ENCODE measurements at places on chromosomes 3 and 15.

DNA sequence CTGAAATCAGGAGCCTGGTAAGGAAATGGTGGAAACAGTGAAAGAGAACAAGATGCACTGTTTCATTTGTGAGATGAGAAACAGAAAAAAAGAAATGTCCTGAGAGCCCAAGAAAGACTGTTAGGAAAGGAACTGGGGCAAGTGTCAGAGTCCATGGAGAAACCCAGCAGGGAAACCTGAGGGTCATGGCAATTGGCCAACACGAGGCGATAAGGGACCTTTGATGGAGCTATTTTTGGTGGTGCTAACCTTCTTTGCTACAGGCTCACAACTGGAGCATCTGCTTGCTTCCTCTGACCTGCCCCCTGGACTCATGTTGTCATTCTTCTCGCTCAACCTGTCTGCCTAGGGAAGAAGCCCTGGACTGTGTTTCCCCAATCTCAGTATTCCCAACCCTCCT, 4.2 kb upstream of the TMEM41A start:
- no peak for DNase-seq

DNA sequence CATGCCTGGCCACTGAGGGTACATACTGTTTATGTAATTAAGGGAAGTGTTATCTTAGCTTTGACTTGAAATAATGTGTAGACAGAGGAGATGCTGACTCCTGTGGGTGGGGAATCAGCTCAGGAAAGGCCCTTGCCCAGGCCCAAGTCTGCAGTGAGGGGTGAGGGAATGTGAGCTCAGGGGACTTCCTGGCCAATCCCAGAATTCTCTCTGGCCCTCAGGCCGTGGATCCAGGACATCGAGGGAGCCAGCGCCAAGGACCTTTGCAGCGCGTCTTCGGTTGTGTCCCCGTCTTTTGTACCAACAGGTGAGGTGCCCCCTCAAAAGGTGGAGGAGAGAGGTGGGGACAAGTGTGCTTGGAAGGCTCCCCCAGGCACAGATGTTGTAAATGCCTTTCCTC, 6.4 kb downstream of the CIB1 start:
- DNase-seq = no peak

- no peak for DNase-seq
These were observed 10.3 kb downstream of the TM4SF1 start for GRCh38 chr3:149366941-149367840.

DNA sequence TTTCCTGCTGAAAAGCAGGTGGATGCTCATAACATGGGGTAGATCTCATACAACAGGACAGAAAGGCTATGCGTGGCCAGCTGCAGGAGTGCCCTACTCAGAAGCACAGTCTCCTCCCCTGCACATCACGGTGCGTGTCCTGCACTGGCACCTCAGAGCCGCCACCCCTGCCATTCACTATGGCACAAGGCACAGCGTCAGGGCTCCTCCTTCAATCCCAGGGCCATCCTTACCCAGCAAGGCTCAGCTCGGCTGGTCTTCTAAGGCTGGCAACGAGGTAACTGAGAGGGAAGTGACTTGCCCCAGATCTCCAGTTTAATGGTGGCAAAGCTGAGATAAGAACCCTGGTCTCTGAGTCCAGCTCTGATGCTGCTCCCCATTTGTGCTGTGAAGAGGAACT, 97.1 kb downstream of the CPN2 start:
- DNase-seq = no peak

DNA sequence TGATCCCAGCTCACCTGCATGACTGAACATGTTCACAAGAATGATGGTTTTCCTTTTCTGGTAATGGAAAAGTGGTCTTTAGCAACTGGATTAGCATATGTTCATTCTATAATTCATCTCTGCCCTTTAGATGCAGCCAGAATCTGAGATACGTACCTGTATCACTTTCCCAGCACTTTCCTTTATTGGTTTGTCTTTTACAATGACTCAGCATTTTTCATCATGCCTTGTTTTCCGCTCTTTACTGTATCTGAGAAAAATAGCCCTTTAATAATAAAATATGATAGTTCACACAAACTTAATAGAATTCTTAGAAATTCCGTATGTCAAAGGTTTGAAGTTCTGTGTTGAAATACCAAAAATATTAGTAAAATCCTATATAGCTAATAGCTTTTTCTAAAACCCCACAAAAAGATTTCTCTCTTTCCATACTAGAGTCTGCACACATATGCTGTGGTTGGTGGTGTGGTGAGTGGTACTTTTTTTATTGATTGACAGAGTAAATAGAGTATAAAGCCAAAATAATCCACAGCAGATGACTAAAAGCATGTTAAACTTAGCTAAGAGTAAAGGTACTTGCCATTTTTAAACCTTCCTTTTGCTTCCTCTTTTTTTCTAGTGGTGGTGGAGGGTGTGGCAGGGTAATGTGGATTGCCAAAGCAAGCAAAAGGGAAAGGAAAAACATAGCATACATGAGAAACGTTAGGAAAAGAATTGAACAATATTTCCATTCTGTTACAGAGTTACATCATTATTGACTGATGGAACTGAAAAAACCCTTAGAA, 328.9 kb upstream of the RBMS3 start:
- DNase-seq = no peak

- no peak for DNase-seq
These were observed 166.2 kb upstream of the NDN start for GRCh38 chr15:23853286-23853685.

GRCh38 chr15:40355976-40356585, 1.9 kb upstream of the DISP2 start:
- no peak for DNase-seq

GRCh38 chr3:150495563-150496168, 50.6 kb downstream of the SERP1 start:
- peak; percentile 43 for DNase-seq

GRCh38 chr15:94844198-94844537, 612.8 kb downstream of the MCTP2 start:
- DNase-seq = peak; percentile 5

GRCh38 chr3:124552224-124552623, 178.0 kb upstream of the UMPS start:
- DNase-seq = no peak

- no peak for DNase-seq
These were observed 257.7 kb upstream of the PEX5L start for GRCh38 chr3:180294282-180295027.

DNA sequence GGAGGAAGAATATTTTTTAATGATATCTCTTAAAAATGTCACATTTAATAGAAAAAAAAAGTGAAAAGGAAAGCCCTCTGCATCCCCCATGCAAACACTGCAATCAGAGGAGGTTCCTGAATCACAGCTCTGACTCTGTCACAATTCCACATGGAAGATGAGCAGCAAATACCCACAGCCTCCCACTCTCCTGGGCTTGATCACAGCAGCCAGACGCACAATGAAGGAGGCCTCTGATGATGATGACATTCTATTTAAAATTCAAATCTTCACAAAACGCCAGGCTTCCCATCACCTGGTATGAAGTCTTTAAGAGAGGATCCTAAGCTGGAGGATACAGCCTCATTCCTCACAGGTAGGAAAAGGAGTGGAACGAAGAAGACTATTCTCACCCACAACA, 9.1 kb upstream of the DIS3L start:
- DNase-seq = no peak

- peak; percentile 0 for DNase-seq
These were observed 32.7 kb downstream of the LRRC3B start for GRCh38 chr3:26655231-26655630.

GRCh38 chr3:87200060-87200647, 27.0 kb upstream of the CHMP2B start:
- DNase-seq = no peak

- peak; percentile 2 for DNase-seq
These were observed 191.3 kb downstream of the SHOX2 start for GRCh38 chr3:157914882-157915281.

- peak; percentile 66 for DNase-seq
These were observed 19.2 kb upstream of the C15orf39 start for GRCh38 chr15:75182187-75183131.

GRCh38 chr3:159775372-159775961, 213.2 kb upstream of the IL12A start:
- peak; percentile 89 for DNase-seq

DNA sequence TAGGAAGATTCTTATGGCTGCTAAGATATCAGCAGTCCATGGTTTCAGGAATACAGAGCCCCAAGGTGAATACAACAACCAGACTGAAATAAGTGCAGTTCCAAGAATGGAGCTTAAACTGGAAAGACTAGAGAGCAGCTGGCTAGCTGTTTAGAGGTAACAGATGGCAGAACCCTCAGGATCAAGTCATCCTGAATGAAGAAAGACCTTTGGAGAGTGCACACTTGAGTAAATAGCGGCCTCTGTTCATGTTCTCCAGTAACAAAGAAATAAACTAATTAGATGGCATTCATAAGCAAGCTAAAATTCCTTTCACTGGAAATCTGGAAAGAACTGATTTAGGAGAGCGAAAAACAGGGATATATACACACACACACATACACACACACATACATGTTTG, 968.4 kb downstream of the FHIT start:
- no peak for DNase-seq

DNA sequence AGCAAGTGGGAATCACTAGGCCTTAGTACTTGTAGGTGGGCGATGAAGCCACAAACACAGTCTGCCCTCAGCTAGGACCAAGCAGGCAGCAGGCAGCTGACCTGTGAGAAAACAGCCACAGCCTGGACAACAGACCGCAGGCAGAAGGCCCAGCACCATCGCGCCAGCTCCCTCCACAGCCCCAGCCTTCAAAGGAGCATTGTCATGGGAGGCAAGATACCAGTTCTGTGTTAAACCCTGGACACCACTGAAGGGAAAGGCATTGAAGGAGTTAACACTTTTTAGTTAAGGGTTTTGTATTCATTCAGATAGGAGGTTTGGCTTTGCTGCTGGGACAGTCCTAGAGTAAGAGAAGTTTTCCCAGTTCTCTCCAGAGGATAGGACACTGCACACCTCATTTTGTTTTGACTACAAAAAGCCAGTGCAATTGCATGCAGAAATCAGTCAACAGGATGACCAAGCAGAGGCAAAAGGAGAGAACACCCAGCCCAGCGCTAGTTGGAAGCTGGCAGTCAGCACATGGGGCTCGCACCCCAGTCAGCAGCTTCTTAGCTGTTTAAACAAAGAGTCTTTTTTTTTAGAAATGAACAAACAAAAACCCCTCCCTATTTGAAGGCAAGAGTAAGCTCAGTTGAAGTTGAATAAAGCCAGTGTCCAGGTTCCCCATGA, 286.1 kb upstream of the TPM1 start:
- no peak for DNase-seq

- DNase-seq = no peak
These were observed 33.1 kb downstream of the CEP152 start for GRCh38 chr15:48777645-48778330.

DNA sequence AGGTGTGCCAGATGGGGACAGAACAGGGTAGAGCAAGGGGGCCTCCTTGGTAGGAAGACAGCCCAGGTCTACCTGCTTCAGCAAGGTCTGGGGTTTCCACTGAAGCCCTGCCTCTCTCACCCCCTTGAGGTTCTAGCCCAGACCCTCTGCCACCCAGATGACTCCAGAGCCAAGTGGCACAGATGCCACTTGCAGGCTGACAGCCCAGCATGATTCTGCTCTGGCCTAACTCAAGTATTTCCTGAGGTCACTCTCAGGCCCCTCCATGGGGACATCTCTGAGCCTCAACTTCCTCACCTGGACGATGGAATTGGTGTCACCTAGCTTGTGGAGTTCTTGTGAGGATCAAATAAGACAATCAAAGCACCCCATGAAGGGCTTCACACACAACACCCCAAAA, 23.9 kb downstream of the PLXNB1 start:
- DNase-seq = no peak

DNA sequence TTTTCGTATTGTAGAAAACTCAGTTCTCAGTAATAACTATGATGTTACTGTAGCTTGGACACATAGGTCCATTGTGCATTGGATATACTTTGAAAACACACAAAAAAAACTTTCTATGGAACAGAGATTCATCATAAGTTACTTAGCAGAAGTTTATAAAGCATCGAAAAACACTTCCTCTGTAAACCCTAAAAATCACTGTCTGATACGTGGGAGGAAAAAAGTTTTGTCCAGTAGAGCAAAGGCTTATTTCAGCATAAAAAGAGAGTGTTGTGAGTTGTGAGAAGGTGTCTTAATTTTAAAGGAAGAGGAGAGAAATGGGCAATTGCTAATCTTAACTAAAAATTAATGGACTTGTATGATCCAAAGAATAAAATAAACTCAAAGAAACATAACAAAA, 64.8 kb downstream of the OSTN start:
- no peak for DNase-seq

DNA sequence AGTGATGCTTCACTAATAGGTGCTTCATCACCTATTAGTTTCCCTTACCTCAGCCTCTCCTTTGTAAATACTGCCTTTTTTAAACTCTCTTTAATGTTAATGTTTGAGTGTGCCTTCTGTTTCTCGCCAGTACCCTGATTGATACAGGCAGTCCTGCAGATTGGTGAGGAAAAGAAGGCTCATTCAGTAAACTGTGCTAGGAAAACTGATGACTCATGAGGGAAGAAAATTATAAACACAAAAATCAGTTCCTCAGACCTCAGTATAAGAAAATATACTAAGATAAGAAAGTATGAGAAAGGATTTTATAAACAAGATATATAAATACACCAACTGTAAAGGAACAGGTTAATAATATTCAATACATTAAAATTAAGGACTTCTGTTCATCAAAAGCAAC, 54.8 kb upstream of the OXTR start:
- peak; percentile 54 for DNase-seq

GRCh38 chr15:27463525-27464088, 492.6 kb downstream of the GABRG3 start:
- no peak for DNase-seq

- DNase-seq = no peak
These were observed 15.3 kb downstream of the CCR8 start for GRCh38 chr3:39344746-39345344.

DNA sequence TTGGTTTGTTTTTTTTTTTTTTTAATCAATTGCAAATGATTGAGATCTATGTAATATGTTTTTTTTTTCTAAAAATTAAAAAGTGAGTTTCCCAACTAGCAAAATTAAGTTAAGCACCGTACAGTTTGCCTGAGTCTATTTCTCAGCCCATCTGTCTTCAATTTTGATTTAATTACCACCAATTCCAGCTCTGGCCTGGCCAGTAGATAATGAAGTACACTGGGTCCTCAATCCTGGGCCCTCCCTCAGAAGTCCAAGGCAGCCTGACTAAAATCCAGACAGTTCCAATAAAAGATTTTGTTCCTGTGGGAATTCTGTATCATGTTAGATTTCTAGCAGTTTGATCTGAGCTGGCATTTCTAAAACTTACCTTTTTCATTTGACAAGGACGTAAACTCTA, 887.2 kb downstream of the NAALADL2 start:
- no peak for DNase-seq

All from fibroblast of lung (primary cell).